ENCODE measurements at places on chromosomes 6 and 20.

DNA sequence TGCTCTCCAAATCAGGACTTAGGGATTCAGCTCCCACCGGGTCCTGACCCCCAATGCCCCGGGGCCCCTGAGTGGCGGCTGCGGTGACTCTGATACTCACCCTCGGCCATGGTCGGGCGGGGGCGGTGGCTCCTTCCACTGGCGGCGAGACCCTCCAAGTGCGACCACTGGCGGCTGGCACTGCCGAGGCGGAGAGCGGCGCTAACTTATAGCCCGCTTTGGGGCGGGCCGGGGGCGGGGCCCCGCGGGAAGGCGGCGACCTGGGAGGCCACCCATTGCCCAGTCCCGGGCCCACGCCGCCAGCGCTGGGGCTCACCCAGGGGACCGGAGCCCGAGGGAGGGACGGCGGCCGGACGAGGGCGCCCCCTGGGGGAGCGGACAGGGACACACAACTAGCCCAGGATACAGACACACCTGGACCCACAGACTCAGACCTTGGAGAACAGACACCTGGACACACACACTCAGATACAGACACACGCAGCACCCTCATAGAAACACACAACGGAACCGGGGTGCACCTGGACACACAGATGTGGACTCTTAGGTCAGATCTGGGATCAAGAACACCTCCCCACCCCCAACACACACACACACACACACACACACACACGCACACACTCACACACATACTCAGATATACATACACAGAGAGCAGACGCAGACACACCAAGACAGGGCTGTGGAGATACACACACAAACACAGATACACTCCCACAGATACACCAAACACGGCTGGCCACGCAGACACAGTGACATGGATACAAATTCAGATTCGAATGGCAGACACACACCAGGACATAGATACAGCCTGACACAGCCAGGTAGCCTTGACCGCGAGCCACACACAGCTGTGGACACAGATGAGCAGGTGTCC, at the start of gene TGM2:
TSS of gene TGM2 (minus strand) at position 182 of the 877 bp plus-strand sequence. CDS start at position 110, 72 bp downstream.
- peak; percentile 71 for DNase-seq

DNA sequence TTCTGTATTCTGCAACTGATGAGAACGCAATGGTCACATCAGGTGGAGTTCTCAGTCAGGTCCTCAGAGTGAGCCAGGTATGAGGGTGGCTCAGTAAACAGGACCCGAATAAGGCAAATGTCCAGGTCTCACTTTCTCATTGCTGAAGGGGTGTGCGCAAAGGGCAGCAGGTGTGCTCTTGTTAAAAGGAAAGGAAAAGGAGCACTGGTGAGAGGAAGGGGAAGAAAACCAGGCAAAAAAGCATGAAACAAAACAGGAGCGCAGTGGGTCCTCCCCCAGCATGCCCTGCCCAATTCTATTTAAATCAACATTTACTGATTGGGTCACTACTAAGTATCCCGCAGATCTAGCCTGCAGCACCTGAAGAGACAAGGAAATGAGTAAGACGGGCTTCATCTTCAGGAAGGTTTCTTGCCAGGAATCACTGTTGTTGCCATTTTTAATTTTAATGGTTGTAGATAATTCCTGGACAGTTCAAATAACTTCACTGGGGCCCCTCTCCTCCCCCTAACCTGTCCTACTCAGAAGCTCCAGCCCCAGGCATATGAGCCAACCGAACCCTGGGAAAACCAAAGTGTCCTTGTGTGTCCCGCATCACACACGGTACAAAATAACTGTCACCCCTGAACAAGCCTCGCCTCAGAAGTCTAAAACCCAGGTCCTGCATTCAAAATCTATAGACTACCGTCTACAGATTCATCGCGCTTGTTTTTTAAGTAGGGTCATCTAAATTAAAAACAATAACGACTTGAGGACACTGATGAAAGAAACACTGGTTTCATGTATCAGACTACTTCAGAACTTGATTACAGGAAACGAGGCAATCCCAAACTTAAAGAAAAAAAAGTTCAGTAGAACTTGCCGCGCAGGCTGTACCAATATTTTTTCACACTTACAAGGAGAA, 980 bp downstream of the MBOAT1 start:
- no peak for DNase-seq

DNA sequence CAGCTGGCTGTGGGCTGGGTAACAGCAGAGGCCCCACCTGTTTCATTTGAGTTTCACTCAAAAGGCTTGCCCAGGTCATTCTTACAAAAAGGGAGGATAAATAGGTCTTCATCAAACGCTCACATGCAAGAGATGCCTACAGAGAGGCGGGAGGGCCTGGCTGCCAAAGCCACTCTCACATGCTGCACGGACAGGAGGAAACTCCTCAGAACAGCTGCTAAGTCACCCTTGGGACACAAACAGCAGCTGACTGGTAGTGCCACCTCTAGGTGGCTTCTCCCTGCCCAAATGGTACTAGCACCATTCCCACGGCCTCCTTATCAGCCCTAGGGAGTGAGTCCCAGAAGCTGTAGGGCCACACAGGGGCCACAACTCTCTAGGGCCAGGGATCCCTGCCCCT, 23.8 kb downstream of the SLC22A23 start:
- no peak for DNase-seq

GRCh38 chr20:61697666-61698597, 367.7 kb downstream of the TAF4 start:
- DNase-seq: no peak

DNA sequence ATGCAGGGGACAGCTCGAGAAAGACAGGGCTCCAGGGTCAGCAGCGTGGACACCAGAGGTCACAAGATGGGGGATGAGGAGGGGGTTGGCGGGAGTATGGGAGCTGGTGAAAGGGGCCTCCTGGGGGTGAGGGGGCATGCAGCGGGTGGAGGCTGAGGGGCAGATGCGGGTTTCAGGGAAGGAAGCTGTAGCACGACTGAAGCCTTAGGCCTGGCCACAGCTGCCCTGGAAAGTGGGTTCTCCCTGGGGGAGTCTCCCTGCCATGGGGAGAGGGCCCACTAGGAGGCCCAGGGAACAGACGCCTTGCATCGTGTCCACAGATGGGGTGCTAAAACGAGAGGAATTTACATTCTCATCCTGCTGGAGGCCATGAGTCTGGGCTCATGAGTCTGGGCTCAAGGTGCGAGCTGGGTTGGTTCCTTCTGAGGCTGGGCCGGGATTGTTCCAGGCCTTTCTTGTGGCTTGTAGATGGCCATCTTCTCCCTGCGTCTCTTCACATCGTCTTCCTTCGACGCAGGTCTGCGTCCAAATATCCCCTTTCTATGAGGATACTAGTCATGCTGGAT, 18.0 kb downstream of the APCDD1L start:
- no peak for DNase-seq

DNA sequence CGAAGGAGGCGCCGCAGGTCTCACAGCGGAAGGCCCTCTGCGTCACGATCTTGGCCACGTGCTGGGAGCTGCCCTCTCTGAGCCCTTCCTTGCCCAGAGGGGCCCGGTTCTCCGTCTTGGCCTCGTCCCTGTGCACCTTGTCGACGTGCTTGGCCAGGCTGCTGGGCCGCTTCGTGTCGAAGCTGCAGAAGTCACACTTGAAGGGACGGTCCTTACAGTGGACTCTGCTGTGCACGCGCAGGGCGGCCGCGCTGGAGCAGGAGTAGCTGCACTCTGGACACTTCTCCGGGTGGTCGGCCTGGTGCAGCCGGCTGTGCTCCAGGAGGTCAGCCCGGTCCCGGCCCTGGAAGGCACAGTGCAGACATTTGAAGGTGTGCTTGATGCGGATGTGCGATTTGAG, 106.9 kb downstream of the ZFP64 start:
- DNase-seq: no peak

GRCh38 chr6:108671790-108672189, 111.1 kb downstream of the FOXO3 start:
- no peak for DNase-seq

- DNase-seq: no peak
These were observed 31.1 kb downstream of the LAMA4 start for GRCh38 chr6:112223070-112223861.

- no peak for DNase-seq
These were observed 32.6 kb downstream of the MDFI start for GRCh38 chr6:41670703-41671360.

DNA sequence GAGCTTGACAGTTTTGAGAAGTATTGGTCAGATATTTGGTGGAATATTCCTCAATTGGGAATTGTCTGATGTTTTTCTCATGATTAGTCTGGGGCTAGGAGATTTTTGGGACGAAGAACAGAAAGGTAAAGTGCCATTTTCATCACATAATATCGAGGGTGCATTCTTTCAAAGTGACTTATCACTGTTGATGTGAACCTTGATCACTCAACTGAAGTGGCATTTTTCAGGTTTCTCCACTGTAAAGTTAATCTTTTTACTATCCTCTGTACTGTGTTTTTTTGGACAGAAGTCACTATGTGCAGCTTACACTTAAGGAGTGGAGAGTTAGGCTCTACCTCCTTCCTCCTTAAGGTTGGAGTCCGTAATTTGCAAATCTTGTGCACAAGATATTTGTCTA, 39.2 kb downstream of the PTCHD4 start:
- DNase-seq: no peak

GRCh38 chr6:132381381-132381780, 19.9 kb downstream of the MOXD1 start:
- no peak for DNase-seq

DNA sequence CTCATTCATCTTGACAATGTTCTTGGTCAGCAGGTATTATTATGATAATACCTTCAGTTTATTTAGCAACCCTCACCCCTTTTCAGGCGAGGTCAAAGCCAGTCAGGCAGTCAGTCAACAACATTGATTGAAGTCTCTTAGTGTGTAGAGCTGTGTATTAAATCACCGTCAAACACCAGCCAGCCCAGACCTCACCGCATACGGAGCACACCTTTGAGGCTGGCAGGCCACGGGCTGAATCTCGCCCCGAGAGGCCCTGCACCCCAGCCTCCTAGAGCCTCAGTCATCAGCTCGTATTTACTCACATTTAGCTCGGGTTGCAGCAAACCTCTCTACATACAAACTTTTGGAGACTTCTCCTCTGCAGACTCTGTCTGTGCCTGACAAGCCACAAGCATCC, 36.0 kb upstream of the FOXA2 start:
- no peak for DNase-seq

DNA sequence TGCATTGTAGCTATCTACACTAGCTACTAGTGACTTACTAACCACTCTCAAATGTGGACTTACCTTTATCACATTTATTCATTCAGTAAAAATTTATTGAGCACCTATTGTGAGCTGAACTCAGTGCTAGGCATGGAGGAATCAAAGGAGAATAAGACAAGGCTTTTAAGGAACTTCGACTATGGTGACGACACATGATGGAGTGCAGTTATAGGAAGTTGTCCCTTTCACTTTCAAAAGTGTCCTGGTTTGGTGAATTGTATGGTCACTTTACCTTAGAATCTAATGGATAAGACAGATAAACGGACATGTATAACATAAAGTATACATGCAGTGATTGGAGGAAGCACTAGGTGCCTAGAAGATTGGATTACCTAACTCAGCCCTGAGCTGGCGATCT, 4.3 kb downstream of the AKAP7 start:
- DNase-seq: no peak

DNA sequence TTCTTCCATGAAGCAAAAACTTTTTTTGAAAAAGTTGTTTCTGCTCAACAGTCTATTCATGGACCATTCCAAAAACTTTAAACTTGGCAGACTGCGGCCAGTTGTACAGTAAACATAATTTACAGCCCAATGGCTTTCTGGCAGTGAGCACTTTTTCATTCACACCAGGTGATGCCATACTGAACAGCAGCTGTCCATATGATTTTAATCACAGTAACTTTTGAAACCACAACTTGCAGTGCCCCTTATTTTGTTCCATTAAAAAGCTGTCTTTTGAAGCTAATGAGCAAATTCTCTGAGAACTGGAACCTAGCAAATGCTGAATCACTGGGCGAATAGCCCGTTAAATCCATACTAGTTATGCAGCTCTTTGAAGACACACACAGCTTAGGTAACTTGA, 576.6 kb downstream of the PTPRT start:
- DNase-seq: no peak

GRCh38 chr20:5691918-5692618, 58.1 kb upstream of the SHLD1 start:
- DNase-seq: no peak

DNA sequence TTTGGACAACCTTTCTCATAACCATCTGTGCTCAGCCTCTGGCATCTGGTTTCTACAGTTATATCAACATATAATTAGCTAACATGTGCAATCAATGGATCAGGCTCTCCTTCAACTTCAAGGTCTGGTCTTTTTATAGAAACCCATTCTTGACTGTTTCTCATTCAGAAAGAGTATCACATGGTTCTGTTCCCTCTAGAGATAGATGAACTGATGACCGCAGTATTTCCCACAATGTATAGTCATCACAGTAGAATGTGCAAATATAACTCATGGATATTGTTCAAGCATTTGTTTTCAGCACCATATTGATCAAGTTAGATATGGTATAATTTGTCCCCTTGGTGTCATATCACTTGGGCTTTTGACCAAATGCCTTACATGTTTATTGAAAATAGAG, 656.2 kb downstream of the FRK start:
- DNase-seq: no peak

GRCh38 chr6:106102967-106103727, 17.0 kb downstream of the PRDM1 start:
- no peak for DNase-seq

- peak; percentile 63 for DNase-seq
These were observed 162.7 kb downstream of the GRM4 start for GRCh38 chr6:33983109-33983716.

- DNase-seq: no peak
These were observed 21.9 kb upstream of the EPB41L2 start for GRCh38 chr6:131084982-131085381.

- no peak for DNase-seq
These were observed 1.1 kb downstream of the PCSK2 start for GRCh38 chr20:17227669-17228623.

GRCh38 chr20:19419396-19419795, 207.0 kb downstream of the SLC24A3 start:
- DNase-seq: no peak

DNA sequence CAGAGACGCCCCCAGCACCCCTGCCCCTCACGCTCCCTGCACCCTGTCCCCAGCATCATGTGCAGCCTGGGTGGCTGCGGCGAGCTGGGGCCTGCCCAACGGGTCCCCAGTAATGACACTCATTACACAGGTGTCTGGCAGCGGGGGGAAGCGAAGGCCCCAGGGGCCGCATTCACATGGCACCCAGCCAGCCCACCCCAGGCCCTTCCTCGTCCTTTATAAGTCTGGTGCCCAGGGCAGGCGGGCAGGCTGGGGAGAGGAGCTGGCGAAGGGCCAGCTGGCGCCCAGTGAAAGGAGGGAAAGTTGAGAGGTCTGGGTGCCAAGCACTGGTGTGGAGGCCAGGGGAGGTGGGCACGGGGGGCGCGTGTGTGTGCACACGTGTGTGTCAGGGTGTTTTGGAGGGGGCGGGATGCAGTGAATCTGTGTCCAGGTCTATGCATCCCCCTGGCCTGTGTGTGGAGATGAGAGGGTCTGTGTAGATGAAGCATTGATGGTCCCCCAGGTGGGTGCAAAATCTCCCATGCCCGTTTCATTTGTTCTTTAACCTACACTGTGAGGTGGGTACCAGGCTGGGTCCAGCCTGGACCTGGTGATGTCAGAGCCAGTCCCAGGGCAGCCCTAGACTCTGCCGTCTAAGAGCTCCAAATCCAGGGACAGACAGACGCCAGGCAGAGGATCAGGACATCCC, 105.3 kb downstream of the CEBPB start:
- no peak for DNase-seq

All from tibial artery (tissue), 4 donors.